ENCODE measurements at places on chromosomes 6 and 20.

GRCh38 chr6:25697537-25698340 is 45.7 kb downstream of the SCGN start:
- DNase-seq, result peak; percentile 11

DNA sequence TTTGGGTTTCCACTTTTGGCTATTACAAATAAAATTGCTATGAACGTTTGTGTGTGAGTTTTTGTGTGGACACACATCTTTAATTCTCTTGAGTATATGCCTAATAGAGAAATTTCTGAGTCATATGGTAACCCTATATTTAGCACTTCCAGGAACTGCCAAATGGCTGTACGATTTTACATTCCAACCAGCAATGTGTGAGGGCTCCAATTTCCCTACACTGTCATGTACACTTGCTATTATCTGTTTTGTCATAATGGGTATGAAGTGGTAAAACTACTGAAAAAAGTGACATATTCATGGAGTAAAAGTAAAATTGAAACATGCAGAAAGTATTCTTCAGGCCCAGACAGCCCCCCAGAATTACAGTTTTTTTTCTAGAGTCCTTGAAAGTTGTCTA is 59.6 kb upstream of the ESR1 start:
- DNase-seq, result peak; percentile 46

DNA sequence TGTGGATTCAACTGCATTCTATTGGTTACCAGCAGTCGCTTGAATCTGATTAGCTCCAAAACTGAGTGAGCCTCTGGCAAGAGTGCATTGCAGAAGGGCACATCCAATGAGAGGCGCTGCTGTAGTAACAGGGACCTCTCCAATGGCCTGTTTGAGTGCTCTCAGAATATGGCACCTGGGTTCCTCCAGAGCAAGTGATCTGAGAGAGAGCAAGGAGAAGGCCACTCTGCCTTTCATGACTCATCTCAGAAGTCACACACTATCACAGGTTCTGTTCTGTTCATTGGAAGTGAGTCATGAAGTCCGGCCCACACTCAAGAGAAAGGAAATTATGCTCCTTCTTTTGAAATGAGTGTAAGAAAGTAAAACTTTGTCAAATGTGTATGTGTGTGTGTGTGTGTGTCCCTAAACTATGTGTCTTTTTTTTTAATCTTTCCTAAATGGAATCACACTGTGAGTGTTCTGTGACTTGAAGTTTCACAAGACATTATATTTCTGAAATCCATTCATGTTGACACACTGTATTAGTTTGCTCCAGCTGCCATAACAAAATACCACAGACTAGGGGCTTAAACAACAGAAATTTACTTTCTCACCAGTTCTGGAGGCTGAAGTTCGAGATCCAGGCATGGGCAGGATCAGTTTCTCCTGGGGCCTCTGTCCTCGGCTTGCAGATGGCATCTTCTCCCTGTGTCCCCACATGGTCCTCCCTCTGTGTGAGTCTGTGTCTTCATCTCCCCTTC is 138.3 kb upstream of the CDYL start:
- peak; percentile 90 for DNase-seq

DNA sequence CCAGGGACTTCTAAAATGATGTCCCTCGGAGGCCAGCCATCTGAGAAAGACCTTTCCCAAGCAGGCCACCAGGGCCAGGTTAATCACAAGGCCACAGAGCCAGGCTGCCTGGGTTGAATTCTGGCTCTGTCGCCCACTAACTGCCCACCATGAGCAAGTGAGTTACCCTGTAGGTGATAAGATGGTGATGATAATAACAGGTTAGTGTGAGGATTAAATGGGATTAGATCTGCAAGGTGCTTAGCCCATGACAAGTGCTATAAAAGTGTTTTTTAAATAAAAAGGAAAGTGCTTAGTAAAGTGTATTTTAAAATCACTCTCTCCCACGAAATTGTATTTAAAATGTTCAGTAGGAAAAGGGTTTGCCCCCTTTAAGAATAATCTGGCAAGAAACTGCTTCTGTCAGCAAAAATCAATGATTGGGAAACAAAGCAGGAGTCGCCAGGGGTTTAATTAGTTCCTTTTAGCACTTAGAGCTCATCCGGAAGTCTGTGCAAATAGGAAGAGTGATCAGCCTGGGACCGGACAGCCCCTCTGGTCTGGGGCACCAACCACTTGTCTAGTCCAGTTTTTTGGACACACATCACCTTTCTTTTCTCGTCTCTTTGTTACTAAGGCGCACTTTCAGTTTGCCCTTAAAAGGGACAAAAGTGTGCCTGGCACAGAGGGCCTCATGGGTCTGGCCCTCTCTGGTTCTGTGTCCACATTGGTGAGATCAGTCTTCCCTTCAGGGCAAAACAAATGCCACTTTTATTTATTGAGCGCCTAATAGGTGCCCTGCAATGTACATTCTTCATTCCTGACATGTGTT is 150.4 kb downstream of the GRM4 start:
- DNase-seq, result no peak

GRCh38 chr6:116405652-116406356 is 35.1 kb downstream of the DSE start:
- no peak for DNase-seq

GRCh38 chr6:105985098-105985815 is 100.9 kb upstream of the PRDM1 start:
- no peak for DNase-seq

DNA sequence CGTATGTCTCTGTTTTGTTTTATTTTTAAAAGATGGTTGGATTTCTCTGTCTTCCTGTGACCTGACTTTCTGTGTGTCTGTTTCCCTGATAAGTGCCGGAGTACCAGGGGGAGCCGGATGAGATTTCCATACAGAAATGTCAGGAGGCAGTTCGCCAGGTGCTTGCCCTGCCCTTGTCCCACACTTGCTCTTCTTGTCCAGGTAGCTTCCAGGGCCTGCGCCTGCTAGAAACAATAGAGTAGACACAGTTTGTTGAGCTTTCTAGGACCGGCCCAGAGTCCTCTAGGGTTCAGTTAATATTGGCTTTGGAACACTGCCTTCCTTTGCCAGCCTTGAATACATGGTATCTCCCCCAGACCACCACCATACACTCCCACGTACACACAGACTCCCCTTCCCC is 3.9 kb downstream of the ITPA start:
- DNase-seq, result no peak

DNA sequence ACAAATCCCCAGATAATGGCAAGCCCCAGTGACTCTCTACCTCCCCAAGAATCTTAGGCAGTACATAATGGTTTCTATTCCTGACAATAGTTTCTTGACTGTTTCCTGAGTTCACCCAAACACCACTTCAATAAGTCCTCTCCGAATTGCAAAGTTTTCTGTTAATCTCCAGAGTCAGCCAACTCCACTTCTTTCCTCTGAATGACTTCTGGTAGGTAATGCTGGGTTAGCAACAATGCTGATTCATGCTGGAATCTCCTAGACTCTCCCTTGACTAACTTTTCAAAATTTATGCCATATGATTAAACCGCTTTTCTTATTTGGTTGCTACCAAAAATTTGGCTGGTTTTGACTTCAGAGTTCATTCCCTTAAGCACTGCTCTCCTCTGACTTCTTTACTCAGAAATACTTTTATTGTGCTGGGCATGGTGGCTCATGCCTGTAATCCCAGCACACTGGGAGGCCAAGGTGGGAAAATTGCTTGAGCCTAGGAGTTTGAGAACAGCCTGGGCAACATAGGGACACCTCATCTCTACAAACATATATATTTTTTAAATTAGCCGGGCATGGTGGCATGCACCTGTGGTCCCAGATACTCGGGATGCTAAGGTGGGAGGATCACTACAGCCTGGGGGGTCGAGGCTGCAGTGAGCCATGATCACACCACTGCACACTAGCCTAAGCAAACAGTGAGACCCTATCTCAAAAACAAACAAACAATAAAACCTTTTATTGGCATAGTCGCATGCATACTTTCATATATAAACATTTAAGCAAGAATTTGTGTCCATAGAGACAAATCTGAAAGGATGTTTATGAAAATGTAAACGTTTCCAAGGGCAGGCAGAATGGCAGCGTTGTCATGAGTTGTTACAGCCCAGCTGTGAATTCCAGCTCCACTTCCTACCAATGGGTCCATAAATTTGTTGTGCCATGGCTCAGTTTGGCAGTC is 249.3 kb upstream of the PLN start:
- no peak for DNase-seq

DNA sequence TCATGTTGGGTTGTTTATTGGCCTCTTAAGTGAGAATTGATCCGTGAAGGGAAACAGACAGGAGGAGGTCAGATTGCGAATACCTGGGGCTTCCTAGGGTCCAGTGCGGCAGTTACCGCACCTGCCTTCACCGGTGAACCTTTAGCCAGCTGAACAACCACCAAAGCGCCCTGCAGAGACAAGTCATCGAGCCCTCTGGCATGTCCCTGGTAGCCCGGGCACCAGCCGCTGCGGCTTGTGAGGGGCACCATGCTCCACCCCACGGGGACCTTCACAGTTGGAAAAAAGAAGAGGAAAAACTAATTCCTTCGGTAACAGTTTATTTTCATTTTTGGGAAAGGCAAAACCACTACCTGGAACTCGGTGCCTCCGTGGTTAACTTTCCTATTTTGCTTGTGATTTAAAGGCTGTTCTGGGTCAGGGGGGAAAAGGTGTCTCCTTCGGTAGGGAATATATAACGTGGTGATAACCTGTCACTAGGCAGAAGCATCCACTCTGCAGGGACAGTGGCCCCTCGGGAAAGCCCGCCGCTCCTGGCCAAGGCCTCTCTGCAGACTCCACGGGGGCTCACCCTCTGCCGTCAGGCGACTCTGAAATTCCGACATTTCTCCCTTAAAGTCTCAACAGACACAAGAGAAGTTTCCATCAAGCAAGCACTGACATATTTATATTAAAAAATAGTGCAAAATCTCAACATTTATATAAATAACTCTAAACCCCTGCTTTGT is 30.7 kb upstream of the ZBP1 start:
- no peak for DNase-seq

- peak; percentile 40 for DNase-seq
These were observed 92.1 kb downstream of the POPDC3 start for GRCh38 chr6:105087571-105088211.

GRCh38 chr20:64131406-64131805 is 24.0 kb upstream of the NPBWR2 start:
- no peak for DNase-seq

DNA sequence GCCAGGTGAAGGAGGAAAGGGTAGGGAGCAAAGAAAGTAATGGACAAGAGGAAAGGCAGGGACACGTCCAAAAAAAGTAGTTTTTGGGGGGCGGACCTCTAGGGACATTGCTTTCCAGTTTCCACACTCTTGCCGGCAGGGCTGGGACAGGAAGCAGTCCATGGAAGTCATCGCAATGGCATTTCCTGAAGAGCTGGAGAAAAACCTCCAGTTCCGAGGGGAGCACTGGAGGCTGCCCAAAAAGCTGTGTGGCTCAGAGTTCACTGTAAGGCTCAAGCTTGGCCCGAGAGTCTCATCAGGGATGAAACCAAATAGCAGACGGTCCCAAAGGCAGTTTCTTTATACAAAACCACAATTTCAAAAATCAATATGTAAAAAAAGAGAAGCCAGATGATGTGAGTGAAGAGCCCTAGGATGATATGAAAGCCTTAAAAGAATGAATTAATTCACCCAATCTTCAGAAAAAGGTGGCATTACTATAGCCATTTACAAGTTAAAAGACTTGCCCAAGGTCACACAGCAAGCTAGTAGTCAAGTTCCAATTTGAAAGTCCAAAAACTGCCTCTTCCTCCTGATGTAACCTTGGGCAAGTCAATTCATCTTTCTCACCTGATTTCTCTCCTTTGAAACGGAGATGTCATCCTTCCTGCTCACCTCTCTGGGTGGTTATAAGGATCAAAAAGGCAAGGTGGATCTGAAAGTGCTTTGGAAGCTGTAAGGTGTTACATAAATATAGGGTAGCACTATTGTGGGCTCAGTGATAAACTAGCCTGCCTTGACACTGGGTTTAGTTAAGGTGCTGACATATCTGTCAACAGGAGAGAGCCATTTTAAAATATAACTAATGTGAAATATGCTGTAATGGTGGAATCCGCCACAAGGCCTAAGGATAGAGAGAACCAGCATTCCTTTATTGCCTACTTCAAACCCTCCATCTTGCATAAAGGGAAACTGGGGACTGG is 9.1 kb downstream of the BCL2L1 start:
- no peak for DNase-seq

DNA sequence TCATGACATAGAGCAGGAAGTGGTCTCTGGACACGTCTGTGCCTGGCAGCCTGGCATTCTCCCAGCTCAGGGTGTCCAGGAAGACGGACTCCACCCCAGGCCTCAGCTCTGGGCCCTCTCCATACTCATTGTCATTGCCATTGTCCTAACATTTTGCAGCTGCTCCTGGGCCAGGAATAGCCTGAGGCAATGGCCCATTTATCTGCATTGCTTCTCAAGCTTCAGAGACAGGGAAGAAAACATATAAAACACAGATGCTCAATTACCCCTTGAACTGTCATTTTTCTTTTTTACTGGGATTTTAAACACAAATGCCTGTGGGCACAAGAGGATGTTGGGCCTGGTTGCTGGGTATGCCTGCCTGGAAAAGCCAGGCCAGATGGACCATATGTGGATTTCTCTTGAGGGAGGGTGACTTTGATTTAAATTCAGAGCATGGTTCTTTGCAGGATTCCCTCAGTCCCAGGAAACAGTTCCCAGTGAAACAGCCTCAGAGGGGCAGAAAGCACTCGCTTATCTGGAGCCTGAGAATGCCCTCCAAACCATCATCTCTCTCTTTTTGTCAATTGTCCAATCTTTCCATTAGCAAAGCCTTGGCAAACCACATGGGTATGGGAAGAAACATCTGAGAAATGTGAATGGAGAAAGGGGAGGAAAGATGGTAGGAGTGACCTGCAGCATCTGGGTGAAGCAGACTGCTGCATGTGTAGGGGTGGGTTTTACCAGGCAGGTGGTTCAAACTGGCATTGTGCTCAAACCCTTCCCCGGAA is 17.9 kb downstream of the LAMP5 start:
- no peak for DNase-seq

DNA sequence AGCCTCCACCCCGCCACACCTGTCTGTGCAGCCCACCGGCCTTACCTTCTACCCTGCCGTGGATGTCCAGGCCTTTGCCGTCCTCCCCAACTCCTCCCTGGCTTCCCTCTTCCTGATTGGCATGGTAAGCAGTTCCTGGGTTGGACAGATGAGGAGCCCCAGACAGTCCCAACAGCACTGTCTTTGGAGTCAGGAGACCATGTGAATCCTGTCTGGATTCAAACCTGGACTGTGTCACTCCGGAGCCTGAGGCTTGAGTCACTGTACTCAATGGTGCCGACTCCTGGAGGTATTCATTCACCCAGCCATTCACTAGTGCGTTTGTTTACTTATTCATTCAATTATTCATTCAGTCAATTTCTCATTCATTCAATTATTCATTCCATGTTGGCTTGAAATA is 20.0 kb upstream of the LBP start:
- no peak for DNase-seq

- DNase-seq, result no peak
These were observed 70.0 kb upstream of the SRSF6 start for GRCh38 chr20:43387737-43388136.

GRCh38 chr6:115613488-115613887 is 447.2 kb downstream of the FRK start:
- DNase-seq, result no peak

DNA sequence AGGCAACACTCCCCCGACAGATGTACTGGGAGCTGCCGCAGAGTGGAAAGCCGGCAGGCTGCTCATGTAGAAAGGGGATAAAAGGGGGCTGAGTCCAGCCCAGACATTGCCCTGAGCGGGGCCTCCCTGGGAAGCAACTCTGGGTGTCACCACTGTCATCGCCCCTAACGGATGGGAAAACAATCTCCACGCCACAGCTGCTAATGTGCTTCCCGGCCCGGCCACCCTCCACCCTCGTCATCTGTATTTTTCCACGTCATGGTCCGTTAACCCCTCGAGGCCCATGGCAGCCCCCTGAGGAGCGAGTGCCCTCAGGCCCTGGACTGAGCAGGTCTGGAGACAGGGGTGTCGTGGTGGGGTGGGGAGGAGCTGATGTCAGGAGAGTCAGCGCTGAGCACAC is 227.4 kb downstream of the DLL1 start:
- DNase-seq, result no peak
